ENCODE measurements at places on chromosomes 11 and 22. TPM values are rescaled to one million over a fixed set of nuclear protein-coding genes. Genes with fewer than 3 reads are reported as not detected.

The SCT gene
- not detected for total RNA-seq

The NCAPD3 gene
- 12.6 TPM for total RNA-seq

The GTSE1 gene
- 0.19 TPM for total RNA-seq

The SCGB1A1 gene
- not detected for total RNA-seq

The PRR14L gene
- 36.7 TPM for total RNA-seq

The RBMXL2 gene
- total RNA-seq, result not detected

The HNRNPUL2 gene
- 45.9 TPM for total RNA-seq

The GAS2 gene
- total RNA-seq, result 1.5 TPM

The P4HA3 gene
- total RNA-seq, result 3.3 TPM

The AGBL2 gene
- total RNA-seq, result 0.79 TPM

The DEFB131B gene
- total RNA-seq, result not detected

The OR51E2 gene
- total RNA-seq, result 0.23 TPM

The FGF19 gene
- total RNA-seq, result not detected
